Kidney (tissue), 22 donors: ENCODE measurements at places on chromosomes 1 and 21. TPM values are rescaled to one million over a fixed set of nuclear protein-coding genes. Genes with fewer than 3 reads are reported as not detected.

DNA sequence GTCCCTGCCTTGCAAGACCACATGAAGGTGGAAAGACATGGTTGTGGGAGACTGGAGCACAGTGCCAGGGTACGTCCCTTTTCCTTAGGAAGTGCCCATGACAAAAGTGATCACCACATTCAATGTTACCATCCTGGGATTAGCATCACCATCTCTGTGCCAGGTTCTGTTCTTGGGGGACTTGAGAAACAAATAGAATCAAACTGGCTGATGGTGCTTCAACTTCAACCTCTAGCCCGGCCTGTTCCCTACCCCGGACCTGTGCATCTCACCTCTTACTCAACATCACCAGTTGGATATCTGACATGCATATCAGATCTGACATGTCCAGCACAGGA lies 153.3 kb downstream of the GRIK3 start:
- no peak for DNase-seq

GRCh38 chr1:67060811-67061218 lies 6.9 kb upstream of the SLC35D1 start:
- no peak for DNase-seq

DNA sequence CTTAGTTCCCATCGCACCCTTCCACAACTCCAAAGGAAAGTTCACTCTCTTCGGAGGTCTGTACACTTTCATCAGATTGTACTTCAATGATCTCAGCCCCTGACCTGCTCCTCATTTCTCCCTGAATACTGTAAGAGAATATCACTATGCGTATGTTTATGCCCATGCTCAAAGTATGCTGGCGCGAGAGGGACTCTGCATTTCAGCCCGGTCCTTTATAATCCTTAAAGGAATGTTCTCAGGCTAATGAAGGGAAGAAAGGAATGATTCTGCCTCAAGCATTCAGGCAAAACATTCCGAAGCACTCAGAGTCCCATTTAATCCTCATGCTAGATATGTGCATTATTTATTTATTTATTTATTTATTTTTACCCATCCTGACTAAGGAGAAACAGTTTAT lies 76.8 kb downstream of the PLD5 start:
- DNase-seq: no peak

GRCh38 chr1:58738876-58739275 lies 39.0 kb upstream of the MYSM1 start:
- no peak for DNase-seq

Gene AADACL4
- polyA plus RNA-seq: 0.58 TPM

GRCh38 chr1:186139701-186140100 lies 235.4 kb downstream of the TPR start:
- no peak for DNase-seq

Gene GRIK1
- polyA plus RNA-seq: not detected

Gene MTARC1
- 6.8 TPM for polyA plus RNA-seq

Gene ROR1
- 0.77 TPM for polyA plus RNA-seq

- DNase-seq: peak; percentile 67
Measured at GRCh38 chr1:22662986-22663408, 10.0 kb downstream of the C1QB start.

Gene NBPF3
- 5.5 TPM for polyA plus RNA-seq

Gene CELA3A
- not detected for polyA plus RNA-seq

DNA sequence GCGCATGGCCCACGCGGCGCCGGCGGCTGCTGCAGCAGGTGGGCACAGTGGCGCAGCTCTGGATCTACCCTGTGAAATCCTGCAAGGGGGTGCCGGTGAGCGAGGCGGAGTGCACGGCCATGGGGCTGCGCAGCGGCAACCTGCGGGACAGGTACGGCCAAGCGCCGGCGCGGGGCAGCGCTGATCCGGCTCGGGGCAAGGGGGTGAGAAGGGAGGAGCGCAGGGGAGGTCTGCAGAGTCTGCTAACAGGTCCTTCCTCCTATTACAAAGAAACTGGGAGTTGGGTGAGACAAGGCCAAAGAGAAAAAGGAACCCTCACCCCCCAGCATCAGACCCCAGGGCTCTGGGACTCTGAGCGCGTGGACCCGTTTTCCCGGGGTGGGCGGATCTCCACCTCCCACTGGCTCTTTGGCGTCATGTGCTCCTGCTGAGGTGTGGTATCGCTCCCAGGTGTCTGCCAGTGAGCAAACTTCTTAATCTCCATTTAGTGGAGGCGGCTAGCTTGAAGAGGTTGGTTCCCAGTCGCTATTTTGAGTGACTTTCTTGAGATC lies 431 bp downstream of the MTARC1 start:
- peak; percentile 79 for DNase-seq

Gene NTMT2
- polyA plus RNA-seq: not detected

DNA sequence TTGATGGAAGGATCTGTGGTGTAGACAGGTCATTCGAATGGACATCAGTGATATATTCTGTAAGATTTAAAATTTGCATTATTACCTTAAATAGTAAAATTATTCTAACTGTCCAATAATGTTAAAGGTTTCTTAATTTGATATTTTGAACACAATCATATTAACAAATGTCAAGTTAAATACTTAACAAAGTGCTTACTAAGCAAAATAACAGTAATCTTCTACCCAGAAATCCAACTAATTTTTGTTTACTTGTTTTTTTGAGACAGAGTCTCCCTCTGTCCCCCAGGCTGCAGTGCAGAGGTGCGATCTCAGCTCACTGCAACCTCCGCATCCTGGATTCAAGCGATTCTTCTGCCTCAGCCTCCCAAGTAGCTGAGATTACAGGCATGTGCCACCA lies 33.9 kb downstream of the USP33 start:
- no peak for DNase-seq

- no peak for DNase-seq
Measured at GRCh38 chr1:6985549-6986276, 200.5 kb downstream of the CAMTA1 start.

GRCh38 chr1:25550683-25551310 lies 7.4 kb downstream of the LDLRAP1 start:
- no peak for DNase-seq

DNA sequence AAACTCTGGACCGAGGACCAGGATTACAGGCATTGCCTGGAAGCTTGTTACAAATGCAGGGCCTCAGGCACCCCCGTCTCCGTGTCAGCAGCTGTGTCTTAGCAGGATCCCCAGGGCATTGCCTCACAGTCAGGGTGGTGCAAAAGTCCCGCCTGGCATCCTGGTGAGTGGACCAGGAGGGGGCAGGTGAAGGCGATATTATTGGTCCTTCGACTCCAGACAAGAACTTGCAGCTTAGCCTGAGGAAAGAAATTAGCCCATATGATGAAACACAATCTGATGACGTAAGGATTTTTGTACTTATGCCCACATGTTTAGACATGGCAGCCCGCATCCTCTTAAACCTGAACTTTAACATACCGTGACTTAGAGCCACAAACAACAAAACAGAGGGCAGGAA lies 40.8 kb downstream of the RSPH1 start:
- DNase-seq: no peak
